ENCODE measurements at places on chromosomes 2 and 18. TPM values are rescaled to one million over a fixed set of nuclear protein-coding genes. Genes with fewer than 3 reads are reported as not detected.

Gene TYMS
- 3.4 TPM for total RNA-seq

Gene OTOS
- not detected for total RNA-seq

Gene UGT1A4
- not detected for total RNA-seq

Gene KATNAL2
- 1.8 TPM for total RNA-seq

Gene TRIM43
- not detected for total RNA-seq

Gene APLF
- 7.9 TPM for total RNA-seq

GRCh38 chr2:75483878-75484277 is 76.9 kb downstream of the EVA1A start:
- H3K36me3 ChIP-seq = no peaks in the 10 kb centered on the region
- no peak overlapping the region for H3K4me3 ChIP-seq
- no peak overlapping the region for H3K27ac ChIP-seq
- no peaks in the 10 kb centered on the region for H3K4me1 ChIP-seq
- DNase-seq = no peak

GRCh38 chr18:9927392-9928063 is 13.7 kb downstream of the VAPA start:
- no peaks in the 10 kb centered on the region for H3K36me3 ChIP-seq
- no peak for DNase-seq
- peak overlapping the region; percentile 26 for H3K4me3 ChIP-seq
- H3K27ac ChIP-seq = no peak overlapping the region
- peaks cover 9% of the 10 kb centered on the region for H3K4me1 ChIP-seq
- H3K27me3 ChIP-seq = no peaks in the 10 kb centered on the region

GRCh38 chr18:10343778-10344177 is 110.7 kb upstream of the APCDD1 start:
- no peak overlapping the region for H3K27ac ChIP-seq
- H3K36me3 ChIP-seq = no peaks in the 10 kb centered on the region
- no peak for DNase-seq
- no peak overlapping the region for H3K4me3 ChIP-seq
- H3K4me1 ChIP-seq = no peaks in the 10 kb centered on the region

DNA sequence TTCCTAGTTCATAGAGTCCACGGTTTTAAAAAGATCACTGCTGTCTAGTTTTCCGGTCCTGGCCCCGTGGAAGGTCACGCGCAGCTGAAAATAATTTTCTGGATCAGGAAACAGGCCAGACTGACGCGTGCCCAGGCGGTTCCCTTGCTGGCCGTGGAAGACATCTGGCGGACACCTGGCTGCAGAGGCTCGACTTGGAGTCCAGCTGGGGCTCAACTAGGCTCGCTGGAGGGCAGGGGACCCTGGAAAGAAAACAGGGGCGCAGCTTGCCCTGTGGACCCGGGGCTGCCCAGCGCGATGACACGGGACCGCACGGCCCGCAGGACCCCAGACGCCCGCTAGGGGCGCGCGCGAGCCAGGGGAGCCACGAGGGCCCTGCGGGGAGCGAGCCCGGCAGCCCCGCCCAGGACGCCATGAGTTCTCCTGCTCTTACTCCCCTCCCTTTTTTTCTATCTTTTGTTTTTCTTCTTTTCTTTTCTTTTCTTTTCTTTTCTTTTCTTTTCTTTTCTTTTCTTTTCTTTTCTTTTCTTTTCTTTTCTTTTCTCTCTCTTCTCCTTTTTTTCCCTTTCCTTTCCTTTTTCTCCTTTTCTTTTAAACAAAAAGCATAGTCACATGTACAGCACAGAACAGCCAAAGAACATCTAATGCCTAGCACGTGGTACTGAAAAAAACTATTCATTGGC is 43.2 kb upstream of the UBE2F start:
- H3K36me3 ChIP-seq = no peaks in the 10 kb centered on the region
- no peak overlapping the region for H3K27ac ChIP-seq
- H3K27me3 ChIP-seq = no peaks in the 10 kb centered on the region

GRCh38 chr2:187075199-187075635 is 226.2 kb upstream of the ZSWIM2 start:
- H3K36me3 ChIP-seq = no peaks in the 10 kb centered on the region
- H3K27me3 ChIP-seq = no peaks in the 10 kb centered on the region
- no peaks in the 10 kb centered on the region for H3K4me1 ChIP-seq
- H3K27ac ChIP-seq = no peak overlapping the region
- DNase-seq = no peak
- no peak overlapping the region for H3K4me3 ChIP-seq

DNA sequence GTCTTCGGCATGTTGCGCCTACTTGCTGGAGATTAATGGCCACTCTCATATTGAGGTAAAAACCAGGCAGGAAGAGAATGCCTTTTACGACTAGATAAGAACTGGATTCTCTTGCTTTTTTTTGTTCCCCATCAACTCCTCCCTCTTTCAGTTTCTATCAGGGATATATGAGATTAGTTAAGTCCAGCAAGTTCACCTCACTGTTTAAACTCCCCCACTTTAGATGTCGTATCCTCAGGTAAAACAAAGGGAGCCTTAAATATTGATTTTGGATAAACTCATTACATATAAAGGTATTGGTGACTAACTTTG is 98.4 kb downstream of the PLEKHM3 start:
- H3K27ac ChIP-seq = no peak overlapping the region
- no peak overlapping the region for H3K4me3 ChIP-seq
- no peak for DNase-seq
- H3K27me3 ChIP-seq = no peaks in the 10 kb centered on the region
- H3K4me1 ChIP-seq = no peaks in the 10 kb centered on the region

- H3K4me1 ChIP-seq = peaks cover 2% of the 10 kb centered on the region
- H3K36me3 ChIP-seq = no peaks in the 10 kb centered on the region
- peak overlapping the region; percentile 28 for H3K27ac ChIP-seq
- H3K4me3 ChIP-seq = no peak overlapping the region
Observed at GRCh38 chr2:151315381-151315903, 26.0 kb upstream of the NMI start.

- no peaks in the 10 kb centered on the region for H3K36me3 ChIP-seq
- no peak for DNase-seq
- H3K27ac ChIP-seq = no peak overlapping the region
- H3K27me3 ChIP-seq = no peaks in the 10 kb centered on the region
Observed at GRCh38 chr2:14778015-14778414, 145.5 kb downstream of the LRATD1 start.

GRCh38 chr2:232458661-232459418 is 2.9 kb downstream of the ALPI start:
- no peak overlapping the region for H3K27ac ChIP-seq
- DNase-seq = no peak
- H3K4me1 ChIP-seq = no peaks in the 10 kb centered on the region
- no peak overlapping the region for H3K4me3 ChIP-seq
- H3K27me3 ChIP-seq = no peaks in the 10 kb centered on the region

DNA sequence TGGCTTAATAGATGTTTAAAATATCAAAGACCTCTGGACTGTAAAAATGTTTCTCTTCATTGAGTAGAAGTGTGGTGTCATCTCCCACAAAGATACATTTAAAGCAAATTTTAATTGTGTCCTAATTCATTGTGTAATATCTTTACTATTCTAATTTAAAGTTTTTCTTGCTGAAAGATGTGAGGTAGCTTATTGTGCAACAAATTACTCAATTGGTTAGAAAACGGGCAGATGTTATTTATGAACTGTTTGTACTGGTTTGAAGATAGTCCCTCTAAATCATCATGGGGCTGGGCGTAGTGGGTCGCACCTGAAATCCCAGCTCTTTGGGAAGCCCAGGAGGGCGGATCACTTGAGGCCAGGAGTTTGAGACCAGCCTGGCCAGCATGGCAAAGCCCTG is 65.3 kb downstream of the CYBRD1 start:
- DNase-seq = no peak
- H3K4me1 ChIP-seq = no peaks in the 10 kb centered on the region
- no peak overlapping the region for H3K4me3 ChIP-seq
- no peaks in the 10 kb centered on the region for H3K36me3 ChIP-seq
- H3K27me3 ChIP-seq = no peaks in the 10 kb centered on the region
- no peak overlapping the region for H3K27ac ChIP-seq

DNA sequence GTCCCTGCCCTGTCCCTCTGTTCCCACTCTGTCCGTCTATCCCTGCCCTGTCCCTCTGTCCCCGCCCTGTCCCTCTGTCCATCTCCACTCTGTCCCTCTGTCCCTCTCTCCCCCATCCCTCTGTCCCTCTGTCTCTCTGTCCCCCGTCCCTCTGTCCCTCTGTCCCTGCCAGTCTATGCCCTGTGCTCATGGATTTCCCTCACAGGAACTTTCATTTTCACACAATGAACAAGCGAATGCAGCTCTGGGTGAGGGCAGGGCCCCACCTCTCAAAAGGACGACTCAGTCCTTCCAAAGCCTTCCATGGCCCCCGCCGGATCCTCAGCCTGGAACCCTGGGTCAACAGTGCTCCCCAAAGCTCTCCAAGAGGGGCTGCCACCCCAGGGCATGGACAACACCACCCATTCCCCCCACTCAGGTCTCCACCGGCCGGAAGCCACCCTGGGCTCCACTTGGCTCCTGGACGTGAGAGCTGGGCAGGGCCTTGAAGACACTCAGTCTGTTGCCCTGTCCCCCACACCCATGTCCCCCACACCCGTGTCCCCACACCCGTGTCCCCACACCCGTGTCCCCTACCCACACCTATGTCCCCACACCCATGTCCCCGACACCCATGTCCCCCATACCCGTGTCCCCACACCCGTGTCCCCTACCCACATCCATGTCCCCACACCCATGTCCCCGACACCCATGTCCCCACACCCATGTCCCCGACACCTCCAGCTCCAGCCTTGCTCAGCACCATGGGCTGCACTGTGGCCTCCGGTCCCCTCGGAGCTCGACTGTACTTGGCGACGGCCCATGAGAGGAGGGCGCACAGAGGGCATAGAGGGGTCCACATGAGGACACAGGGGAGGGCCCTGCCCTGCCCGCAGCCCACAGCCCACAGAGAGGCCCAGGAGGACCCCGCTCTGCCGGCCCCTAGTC is 156.0 kb downstream of the PXDN start:
- H3K4me1 ChIP-seq = no peaks in the 10 kb centered on the region
- H3K36me3 ChIP-seq = no peaks in the 10 kb centered on the region
- H3K27me3 ChIP-seq = no peaks in the 10 kb centered on the region
- H3K4me3 ChIP-seq = no peak overlapping the region
- no peak overlapping the region for H3K27ac ChIP-seq

GRCh38 chr18:3114026-3114425 is 101.1 kb upstream of the LPIN2 start:
- H3K4me1 ChIP-seq = no peaks in the 10 kb centered on the region
- DNase-seq = no peak
- H3K36me3 ChIP-seq = peaks cover 15% of the 10 kb centered on the region
- no peak overlapping the region for H3K4me3 ChIP-seq
- no peaks in the 10 kb centered on the region for H3K27me3 ChIP-seq

GRCh38 chr18:23237524-23238151 is 102.4 kb downstream of the CABLES1 start:
- peaks cover 2% of the 10 kb centered on the region for H3K36me3 ChIP-seq
- no peaks in the 10 kb centered on the region for H3K4me1 ChIP-seq
- H3K4me3 ChIP-seq = no peak overlapping the region
- H3K27me3 ChIP-seq = no peaks in the 10 kb centered on the region
- peak; percentile 81 for DNase-seq

DNA sequence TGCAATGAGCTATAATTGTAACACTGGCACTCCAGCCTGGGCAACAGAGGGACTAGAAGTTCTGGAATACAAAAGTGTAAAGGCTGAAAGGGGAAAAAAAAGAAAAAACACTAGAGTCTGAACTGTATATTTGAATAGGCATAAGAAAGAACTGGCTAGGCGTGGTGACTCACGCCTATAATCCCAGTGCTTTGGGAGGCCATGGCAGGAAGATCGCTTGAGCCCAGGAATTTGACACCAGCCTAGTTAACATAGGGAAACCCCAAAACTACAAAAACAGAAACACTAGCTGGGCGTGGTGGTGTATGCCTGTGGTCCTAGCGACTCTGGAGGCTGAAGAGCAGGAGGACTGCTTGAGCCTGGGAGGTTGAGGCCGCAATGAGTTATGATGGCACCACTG is 70.6 kb downstream of the SAP130 start:
- H3K4me3 ChIP-seq = no peak overlapping the region
- H3K27me3 ChIP-seq = no peaks in the 10 kb centered on the region
- no peak overlapping the region for H3K27ac ChIP-seq

- H3K36me3 ChIP-seq = no peaks in the 10 kb centered on the region
- H3K4me3 ChIP-seq = peak within 1 kb of the TSS; percentile 68
- no peaks in the 10 kb centered on the region for H3K27me3 ChIP-seq
- DNase-seq = peak; percentile 84
- no peaks in the 10 kb centered on the region for H3K4me1 ChIP-seq
Observed at GRCh38 chr18:33577685-33578517, at the start of gene ASXL3. ASXL3 (plus strand) TSS chr18:33578219; CDS start chr18:33578632, 413 bp downstream.

DNA sequence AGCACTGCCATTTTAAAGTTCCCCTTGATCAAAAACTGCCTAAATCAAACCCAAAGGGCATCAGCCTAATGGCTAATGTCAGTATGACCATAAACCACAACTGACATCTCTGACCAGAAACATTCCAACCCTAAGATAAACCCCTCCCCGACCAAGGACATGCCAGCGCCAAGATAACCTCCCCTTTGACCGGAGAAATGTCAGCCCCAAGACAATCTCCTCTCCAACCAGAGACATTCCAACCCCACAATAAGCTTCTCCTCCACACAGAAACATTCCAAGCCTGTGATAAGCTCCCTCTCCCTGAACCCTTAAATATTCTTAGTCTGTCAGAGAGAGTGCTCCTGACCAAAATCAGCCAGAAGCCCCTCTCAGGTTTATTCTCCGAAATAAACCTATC is 188.3 kb upstream of the MSH6 start:
- no peaks in the 10 kb centered on the region for H3K4me1 ChIP-seq
- no peak for DNase-seq
- H3K27me3 ChIP-seq = no peaks in the 10 kb centered on the region

GRCh38 chr2:96843538-96844268 is at the start of gene ANKRD23:
ANKRD23 (minus strand) TSS chr2:96844021; CDS start chr2:96843992, 29 bp downstream.
- no peak within 1 kb of the TSS for H3K4me3 ChIP-seq
- no peaks in the 10 kb centered on the region for H3K4me1 ChIP-seq
- H3K36me3 ChIP-seq = peaks cover 2% of the 10 kb centered on the region
- H3K27ac ChIP-seq = no peak within 1 kb of the TSS
- DNase-seq = no peak

GRCh38 chr2:36509075-36509474 is 88.9 kb downstream of the FEZ2 start:
- DNase-seq = no peak
- H3K27me3 ChIP-seq = no peaks in the 10 kb centered on the region
- no peak overlapping the region for H3K4me3 ChIP-seq
- no peaks in the 10 kb centered on the region for H3K4me1 ChIP-seq

DNA sequence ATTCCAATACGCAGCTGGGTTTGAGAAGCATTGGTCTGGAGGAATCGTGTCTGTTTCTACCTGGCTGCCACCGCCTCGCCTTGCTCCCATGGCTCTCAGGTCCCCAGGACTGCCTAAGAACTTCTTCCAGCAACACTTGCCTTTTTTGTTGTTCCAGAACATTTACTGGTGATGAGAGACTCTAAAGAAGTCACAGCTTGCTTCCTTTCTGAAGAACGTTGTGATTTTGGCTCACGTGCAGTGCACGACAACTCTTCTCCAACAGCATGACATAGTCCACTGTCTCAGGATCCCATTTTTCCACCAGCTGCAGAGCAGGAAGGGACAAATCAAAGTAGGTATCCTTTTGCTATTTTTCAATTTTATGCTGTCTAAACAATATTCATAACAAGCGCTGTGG is 940.9 kb downstream of the SLC4A3 start:
- no peak overlapping the region for H3K27ac ChIP-seq
- H3K27me3 ChIP-seq = no peaks in the 10 kb centered on the region
- no peak for DNase-seq
- no peaks in the 10 kb centered on the region for H3K36me3 ChIP-seq
- H3K4me3 ChIP-seq = no peak overlapping the region
